ENCODE measurements at places on chromosomes 12 and 14.
A peak's percentile ranks its signal among the peaks of the same experiment; 100 is the strongest.

- DNase-seq = no peak
These were observed 58.6 kb downstream of the TSPAN9 start for GRCh38 chr12:3135522-3136461.

DNA sequence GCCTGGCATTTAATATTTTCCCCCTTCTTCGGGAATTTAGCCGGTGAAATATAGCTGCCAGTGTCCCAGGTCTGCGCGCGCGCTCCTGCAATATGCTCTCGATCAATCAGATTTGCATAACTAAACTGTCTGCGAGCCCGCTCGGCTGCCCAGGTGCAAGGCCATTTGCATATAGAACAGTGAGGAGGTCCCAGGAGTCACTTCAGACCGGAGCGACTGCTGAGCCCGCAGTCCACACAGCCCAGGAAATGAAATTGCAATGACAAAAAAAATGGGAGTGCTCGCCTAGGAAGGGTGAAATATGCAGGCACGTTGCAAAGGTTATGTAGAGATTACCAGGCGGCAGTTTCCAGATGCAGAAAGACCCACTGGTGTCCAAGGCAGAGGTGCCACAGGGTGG is 228.5 kb downstream of the VRK1 start:
- no peak for DNase-seq

DNA sequence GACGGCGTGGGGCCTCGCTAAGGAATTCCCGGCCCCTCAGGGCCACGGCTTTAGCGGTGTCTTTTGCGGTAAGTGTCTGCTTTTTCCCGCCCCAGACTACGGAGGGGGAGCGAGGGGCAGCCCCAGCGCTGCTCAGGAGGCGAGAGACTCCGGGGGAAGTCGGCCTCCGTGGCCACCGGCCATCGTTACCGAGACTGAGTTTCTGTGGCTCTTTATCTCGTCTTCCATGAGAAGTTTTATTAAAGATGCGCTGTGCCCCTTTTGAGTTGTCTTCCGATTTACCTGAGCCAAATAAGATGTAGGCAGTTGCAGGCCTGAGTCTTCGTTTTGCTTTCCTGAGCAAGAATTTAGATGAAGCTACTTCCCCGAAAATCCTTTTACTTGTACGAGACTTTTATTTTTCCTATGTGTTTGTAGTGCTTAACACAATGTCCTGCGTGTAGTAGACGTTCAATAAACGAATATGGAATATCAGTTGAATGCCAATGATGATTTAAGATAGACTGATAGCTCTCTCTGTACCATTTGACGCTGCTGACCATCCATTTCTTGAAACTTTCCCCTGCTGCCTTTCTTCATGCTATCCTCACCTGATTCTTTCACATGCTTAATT is 462 bp downstream of the SRP54 start:
- no peak for DNase-seq

- no peak for DNase-seq
These were observed 63.1 kb downstream of the A2M start for GRCh38 chr12:9052610-9053009.

DNA sequence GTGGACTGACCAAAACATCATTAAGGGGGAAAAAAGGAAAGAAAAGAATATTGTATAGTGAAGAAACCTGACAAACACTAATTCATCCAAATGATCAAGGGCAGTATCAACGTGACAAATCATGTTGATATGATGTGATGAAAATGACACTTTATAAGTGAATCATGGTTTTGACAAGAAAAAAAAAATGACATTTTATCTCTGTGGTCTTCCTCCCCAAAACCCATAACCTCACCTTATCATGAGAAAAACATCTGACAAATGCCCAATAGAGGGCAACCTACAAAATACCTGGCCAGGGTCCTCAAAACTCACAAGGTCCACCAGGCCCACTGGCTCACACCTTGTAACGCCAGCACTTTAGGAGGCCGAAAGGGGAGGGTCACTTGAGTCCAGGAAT is 13.8 kb downstream of the TMED10 start:
- no peak for DNase-seq

DNA sequence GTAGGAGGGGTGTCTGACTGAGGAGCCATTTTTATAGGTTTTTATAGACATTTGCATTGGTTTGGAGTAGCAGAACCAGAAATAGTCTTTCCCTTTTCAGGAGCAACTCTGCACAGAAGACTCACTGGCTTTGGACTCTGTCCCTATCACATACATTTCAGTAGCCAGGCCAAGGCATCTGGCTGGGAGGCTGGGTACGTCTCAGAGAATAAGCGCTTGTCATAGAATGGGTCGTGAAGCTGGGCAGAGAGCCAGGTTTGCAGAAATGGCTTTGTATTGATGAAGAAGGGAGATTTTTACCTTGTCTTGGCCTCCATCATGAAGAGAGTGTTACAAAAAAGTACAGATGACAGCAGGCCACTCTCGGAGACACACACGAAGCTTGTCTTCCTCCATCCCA is 98.6 kb downstream of the CACNA1C start:
- DNase-seq = no peak

GRCh38 chr14:64510825-64511671 is 6.5 kb downstream of the ZBTB1 start:
- DNase-seq = peak; percentile 55

GRCh38 chr12:122614839-122615238 is 87.8 kb downstream of the KNTC1 start:
- no peak for DNase-seq

Data from stimulated activated CD4-positive, alpha-beta T cell treated with anti-CD3 and anti-CD28 coated beads, TNF-alpha, amount 100 ng/mL, for 4 hours (primary cell).